ENCODE measurements at places on chromosomes 1 and 21.

DNA sequence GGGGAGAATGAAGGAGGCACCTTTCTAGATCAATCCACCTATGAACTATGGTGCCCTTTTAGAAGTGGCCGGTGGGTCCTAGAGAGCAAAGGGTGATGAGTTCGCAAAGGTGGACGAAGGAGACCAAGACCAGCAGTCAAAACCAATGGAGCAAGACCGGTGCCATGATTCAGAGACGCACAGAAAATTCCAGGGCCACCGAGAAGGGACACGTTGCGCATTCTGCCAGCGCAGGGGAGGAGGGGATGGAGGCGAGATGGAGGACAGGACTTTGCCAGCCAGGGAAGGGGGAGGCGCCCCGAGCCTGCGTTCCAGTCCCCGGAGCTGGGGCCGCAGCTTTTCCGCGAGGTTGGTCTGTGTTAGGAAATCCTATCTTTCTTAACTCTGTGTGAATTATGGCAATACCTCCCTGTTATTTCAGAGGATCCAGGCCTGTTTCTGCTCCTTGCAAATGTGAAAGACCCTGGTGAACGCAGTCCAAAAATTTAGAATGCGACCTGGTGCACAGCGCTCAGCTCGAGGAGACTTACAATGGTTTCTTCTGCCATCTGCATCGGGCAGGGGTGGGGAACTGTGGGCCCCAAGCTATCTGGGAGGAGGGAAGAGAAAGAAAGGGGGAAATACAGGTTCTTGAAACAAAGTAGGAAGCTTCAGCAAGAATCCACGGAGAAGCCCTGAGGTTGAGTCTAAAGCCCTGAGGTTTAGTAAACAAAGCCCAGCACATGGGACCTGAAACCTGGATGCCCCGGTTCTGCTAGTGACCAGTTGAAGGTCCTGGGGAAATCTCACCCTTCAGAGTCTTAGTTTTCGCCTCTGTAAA, 129.4 kb downstream of the MRPS6 start:
- DNase-seq = no peak

DNA sequence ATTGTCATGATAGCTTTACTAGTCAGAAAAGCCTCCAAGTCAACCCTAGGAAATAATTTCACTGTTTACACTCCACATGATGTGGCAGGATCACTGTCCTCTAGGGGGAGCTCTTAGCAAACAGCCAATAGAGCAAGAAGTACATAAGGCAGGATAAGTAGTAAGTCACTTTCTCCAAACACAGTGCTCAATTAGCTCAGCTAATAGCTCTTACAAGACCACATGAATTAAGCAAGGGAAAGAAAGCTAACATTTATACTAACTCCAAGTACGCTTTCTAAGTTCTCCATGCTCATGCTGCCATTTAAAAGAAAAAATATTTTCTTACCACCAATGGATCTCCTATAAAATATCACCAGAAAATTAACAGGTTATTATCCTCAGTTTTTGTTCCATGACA, 66.9 kb upstream of the LRIF1 start:
- DNase-seq = peak; percentile 49

GRCh38 chr1:63261736-63262458, 60.5 kb upstream of the FOXD3 start:
- DNase-seq = no peak

DNA sequence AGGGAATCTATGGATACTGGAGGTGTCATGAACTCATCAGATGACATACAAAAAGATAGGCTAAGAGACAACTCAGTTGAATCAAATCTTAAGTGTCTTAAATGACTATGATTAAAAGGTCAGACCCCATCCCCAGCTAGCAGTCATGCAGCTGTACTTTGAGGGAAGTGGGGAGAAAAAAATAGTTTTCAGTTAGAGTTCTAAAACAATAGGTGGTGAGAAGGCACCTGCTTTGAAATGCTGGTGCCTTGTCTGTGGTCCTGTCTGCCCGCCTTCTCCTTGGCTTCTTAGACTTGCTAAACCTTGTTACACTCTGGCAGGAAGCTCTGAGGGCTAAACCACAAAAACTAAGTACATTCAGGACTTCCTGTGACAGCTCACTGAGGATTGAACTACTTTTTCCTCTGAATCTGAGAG, 15.3 kb downstream of the CD2 start:
- no peak for DNase-seq

GRCh38 chr1:93549131-93549530, 101.2 kb downstream of the FNBP1L start:
- no peak for DNase-seq
